ENCODE measurements at places on chromosomes 5 and 9. TPM values are rescaled to one million over a fixed set of nuclear protein-coding genes. Genes with fewer than 3 reads are reported as not detected.

The OGN gene
- not detected for total RNA-seq

The ROR2 gene
- not detected for total RNA-seq

The FRMD3 gene
- total RNA-seq = 0.93 TPM

The RFX3 gene
- 10.1 TPM for total RNA-seq

The RECK gene
- 0.54 TPM for total RNA-seq

Measured in Calu3 (cell line).